ENCODE measurements at places on chromosomes 11 and 22.
A peak's percentile ranks its signal among the peaks of the same experiment; 100 is the strongest.

DNA sequence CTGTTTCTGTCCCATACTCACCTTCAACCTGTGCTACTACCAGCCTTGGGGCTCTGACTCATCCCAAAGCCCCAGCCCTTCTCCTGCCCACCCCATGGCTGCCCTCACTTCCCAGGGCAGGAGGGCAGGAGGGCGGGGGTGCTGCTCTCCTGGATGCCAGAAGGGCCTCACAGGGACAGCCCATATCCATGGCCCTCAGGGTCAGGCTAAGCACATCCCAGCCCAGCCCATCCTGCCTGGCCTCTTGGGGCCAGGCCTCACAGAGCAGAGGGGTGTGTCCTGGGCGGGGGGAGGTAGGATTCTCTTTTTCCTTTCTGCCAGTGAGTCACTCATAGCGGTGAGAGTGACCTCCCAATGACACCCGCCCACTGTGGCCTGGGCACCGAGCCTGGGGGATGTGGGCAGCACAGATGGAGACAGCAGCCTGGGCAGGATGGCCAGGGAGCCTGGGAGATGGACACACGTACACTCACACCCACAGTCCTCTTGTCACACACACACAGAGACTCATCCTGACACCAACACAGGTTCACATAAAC lies 2.4 kb downstream of the LTBP3 start:
- H3K27ac ChIP-seq: peak overlapping the region; percentile 75
- peak overlapping the region; percentile 82 for H3K4me3 ChIP-seq
- H3K27me3 ChIP-seq: no peaks in the 10 kb centered on the region
- H3K4me1 ChIP-seq: peaks cover 58% of the 10 kb centered on the region
- peaks cover 29% of the 10 kb centered on the region for H3K36me3 ChIP-seq

GRCh38 chr11:95910638-95911368 lies 13.1 kb downstream of the MTMR2 start:
- no peak overlapping the region for H3K4me3 ChIP-seq
- H3K4me1 ChIP-seq: peaks cover 22% of the 10 kb centered on the region
- no peak for ATAC-seq
- no peak overlapping the region for H3K27ac ChIP-seq
- peaks cover 8% of the 10 kb centered on the region for H3K36me3 ChIP-seq

DNA sequence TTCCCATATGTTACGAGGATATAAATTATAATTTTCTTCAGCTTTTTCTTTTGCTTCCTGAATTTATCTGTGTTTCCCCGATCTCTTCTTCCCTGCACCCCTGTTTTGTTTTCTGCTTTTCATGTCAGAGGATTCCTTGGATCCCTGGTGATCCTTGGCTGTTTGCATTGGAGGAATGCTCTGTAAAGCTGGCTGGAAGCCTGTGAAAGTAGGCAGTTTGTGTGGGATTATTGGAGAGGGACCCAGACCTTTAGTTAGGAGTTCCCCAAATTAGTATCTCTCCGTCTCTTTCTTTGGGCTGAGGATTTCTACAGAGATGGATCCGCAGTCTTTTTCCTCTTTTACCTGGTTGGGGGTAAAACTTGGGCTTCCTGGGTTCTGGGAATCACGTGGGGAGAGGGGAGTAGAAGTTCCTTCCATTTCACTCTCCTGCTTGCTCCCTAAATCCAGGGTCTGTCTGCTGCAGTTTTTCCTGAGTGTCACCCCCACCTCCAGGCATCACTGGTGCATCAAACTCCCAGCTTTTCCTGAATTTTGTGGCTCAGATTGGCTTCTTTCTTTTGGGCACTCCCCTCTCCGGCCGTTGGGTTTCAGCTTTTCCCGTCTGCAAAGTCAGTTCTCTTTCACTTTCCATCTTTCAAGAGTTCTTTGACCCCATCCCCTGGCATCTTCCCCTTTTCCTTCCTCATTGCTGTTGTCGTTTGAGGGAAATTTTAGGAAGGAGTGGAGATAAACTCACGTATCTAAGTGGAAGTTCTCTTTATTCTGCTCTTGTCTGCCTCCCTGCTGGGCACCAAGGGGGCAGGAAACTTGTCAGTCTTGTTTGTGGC lies 79.1 kb upstream of the ALX4 start:
- no peak overlapping the region for H3K4me3 ChIP-seq
- H3K27ac ChIP-seq: no peak overlapping the region
- peaks cover 33% of the 10 kb centered on the region for H3K27me3 ChIP-seq
- no peaks in the 10 kb centered on the region for H3K4me1 ChIP-seq
- no peak for ATAC-seq

GRCh38 chr22:35170716-35171697 lies 86.3 kb upstream of the HMGXB4 start:
- H3K36me3 ChIP-seq: no peaks in the 10 kb centered on the region
- no peak overlapping the region for H3K4me3 ChIP-seq
- peaks cover 20% of the 10 kb centered on the region for H3K27me3 ChIP-seq
- no peaks in the 10 kb centered on the region for H3K4me1 ChIP-seq

GRCh38 chr11:15707971-15708370 lies 593.2 kb downstream of the INSC start:
- H3K36me3 ChIP-seq: no peaks in the 10 kb centered on the region
- H3K4me3 ChIP-seq: no peak overlapping the region
- ATAC-seq: no peak
- peaks cover 5% of the 10 kb centered on the region for H3K27me3 ChIP-seq
- no peak overlapping the region for H3K27ac ChIP-seq
- no peaks in the 10 kb centered on the region for H3K4me1 ChIP-seq

DNA sequence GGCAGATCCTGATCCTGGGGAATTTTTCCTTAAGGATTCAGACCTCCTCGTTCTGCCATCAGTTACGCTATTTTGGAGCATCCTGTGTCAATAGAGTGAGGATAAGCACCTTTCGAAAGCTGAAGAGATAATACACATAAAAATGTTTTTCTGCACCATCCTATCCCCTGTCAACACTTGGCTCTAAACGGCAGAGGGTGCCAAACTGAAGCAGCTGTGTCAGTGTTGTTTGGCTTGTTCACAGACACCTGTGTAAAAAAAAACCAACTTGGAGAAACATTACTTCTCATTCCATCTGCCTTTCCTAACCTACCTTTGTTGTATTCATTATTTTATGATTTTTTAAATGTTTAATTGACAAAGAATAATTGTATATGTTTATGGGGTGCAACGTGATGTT lies 417.0 kb upstream of the DDI1 start:
- H3K36me3 ChIP-seq: no peaks in the 10 kb centered on the region
- no peaks in the 10 kb centered on the region for H3K4me1 ChIP-seq
- ATAC-seq: no peak
- peaks cover 8% of the 10 kb centered on the region for H3K27me3 ChIP-seq

DNA sequence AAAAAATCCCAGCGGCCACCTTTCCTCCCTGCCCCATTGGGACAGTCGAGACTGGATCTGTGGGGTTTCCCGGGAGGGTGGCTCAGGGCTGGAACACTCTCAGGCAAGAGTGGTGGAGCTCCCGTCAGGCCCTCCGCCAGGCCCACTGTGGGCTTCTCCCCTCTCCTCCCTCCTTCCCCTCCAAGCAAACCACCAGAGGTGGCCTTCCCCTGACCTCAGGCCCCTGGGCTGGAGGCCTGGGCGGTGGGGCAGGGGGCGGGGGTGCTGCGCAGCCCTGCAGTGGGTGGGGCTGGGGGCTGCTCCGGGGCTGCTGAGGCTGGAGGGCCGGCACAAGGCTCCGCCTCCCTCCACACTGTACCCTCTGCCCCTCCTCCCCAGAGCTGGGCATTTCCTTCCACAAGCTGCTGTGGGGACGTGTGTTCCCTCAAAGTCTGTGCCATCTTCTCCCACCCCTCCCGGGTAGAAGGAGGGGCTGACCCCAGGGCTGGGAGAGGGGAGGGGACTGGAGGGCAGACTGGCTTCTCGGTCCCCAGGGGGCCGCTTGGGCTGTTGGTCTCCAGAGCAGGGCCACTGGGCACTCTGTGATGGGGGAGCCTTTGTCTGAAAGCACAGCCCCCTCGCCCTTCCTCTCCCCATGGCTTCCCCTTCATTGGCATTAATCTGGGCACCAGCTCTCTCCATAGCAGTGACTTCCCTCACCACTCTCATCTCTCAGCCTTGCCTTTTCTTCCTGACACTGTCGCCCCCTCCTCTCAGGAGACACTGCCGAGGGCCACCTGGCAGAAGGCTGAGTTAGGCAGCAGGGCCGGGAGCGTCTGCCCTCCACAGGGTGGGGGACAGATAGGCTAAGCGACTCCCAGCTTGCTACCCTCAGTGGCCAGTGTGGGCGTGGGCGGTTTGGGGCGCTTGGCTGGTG lies 7.1 kb downstream of the RCOR2 start:
- H3K4me1 ChIP-seq: no peaks in the 10 kb centered on the region
- no peak overlapping the region for H3K27ac ChIP-seq
- H3K36me3 ChIP-seq: peaks cover 51% of the 10 kb centered on the region
- no peak for ATAC-seq
- no peaks in the 10 kb centered on the region for H3K27me3 ChIP-seq

- no peaks in the 10 kb centered on the region for H3K36me3 ChIP-seq
- peaks cover 7% of the 10 kb centered on the region for H3K27me3 ChIP-seq
- H3K4me1 ChIP-seq: no peaks in the 10 kb centered on the region
- no peak overlapping the region for H3K27ac ChIP-seq
- no peak overlapping the region for H3K4me3 ChIP-seq
Observed at GRCh38 chr22:27774200-27774599, 27.4 kb downstream of the MN1 start.

DNA sequence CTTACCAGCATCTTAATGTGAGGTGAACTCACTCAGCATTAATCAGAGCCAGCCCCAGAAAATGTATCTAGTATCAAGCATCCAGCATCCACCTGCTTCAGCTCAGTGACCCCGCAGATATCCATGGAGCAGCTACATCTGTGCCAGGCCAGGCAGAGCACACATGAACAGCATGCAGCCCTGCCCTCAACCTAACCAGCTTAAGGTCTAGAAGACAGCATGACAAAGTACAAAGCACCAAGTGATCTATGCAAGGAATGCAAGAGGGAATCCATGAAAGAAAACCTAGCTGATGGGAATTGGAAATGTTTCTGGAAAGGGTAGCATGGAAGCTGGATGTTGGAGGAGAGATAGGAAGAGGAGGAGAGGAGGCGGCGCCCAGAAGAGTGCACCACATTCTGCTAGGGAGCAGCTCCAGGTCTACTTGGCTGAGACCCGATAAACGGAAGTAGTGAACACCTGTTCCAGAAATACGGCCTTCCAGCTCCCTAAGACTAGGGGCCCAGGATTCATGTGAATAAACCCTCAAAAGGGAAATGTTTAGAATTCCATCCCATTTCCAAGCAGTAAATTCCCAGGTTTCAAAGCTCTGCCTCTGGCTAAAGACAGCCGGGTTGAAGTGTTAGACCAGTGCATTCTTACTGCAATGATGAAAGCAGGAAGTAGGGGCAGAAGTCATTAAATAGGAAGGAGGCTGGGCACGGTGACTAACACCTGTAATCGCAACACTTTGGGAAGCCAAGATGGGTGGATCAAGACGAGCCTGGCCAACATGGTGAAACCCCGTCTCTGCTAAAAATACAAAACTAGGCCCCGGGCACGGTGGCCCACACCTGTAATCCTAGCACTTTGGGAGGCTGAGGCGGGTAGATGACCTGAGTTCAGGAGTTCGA lies 23.5 kb upstream of the L3MBTL2 start:
- no peak overlapping the region for H3K27ac ChIP-seq
- H3K36me3 ChIP-seq: peaks cover 38% of the 10 kb centered on the region
- no peaks in the 10 kb centered on the region for H3K27me3 ChIP-seq
- no peak overlapping the region for H3K4me3 ChIP-seq
- no peak for ATAC-seq

- ATAC-seq: no peak
- H3K36me3 ChIP-seq: peaks cover 46% of the 10 kb centered on the region
- H3K4me3 ChIP-seq: no peak overlapping the region
Observed at GRCh38 chr11:72844356-72844755, 30.1 kb downstream of the ATG16L2 start.

- no peaks in the 10 kb centered on the region for H3K4me1 ChIP-seq
- ATAC-seq: no peak
- no peaks in the 10 kb centered on the region for H3K27me3 ChIP-seq
- H3K27ac ChIP-seq: no peak overlapping the region
Observed at GRCh38 chr22:17419348-17419747, 50.1 kb downstream of the CECR2 start.

GRCh38 chr11:115643549-115644270 lies 139.5 kb upstream of the CADM1 start:
- H3K27ac ChIP-seq: no peak overlapping the region
- H3K4me3 ChIP-seq: no peak overlapping the region
- H3K4me1 ChIP-seq: no peaks in the 10 kb centered on the region
- no peak for ATAC-seq
- H3K27me3 ChIP-seq: peaks cover 3% of the 10 kb centered on the region

DNA sequence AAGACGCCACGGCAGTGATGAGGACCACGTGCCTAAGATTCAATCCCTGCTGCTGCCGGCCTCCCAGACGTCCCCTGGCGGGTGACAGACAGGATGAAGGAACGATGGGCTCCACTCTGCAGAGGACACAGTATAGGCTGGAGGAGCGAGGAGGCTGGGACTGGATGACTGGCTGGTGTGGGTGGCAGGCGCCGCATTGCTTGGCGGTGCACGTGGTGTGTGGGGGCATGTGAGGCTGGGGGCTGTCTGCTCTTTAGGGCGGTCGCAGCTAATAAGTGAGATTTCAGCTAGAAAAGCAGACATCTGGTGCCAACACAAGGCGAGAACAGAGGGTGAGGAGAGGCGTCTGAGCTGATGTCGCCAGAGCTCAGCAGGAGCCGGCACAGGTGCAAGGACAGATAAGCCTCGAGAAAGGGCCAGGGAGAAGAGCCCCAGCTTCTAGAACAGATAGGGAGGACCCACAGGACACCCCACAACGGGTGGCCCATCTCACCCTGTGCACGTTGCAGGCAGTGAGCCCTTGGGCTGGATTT lies 33.2 kb downstream of the TSPAN4 start:
- H3K4me3 ChIP-seq: no peak overlapping the region
- H3K27ac ChIP-seq: no peak overlapping the region
- peaks cover 6% of the 10 kb centered on the region for H3K4me1 ChIP-seq
- H3K36me3 ChIP-seq: peaks cover 35% of the 10 kb centered on the region
- no peaks in the 10 kb centered on the region for H3K27me3 ChIP-seq

DNA sequence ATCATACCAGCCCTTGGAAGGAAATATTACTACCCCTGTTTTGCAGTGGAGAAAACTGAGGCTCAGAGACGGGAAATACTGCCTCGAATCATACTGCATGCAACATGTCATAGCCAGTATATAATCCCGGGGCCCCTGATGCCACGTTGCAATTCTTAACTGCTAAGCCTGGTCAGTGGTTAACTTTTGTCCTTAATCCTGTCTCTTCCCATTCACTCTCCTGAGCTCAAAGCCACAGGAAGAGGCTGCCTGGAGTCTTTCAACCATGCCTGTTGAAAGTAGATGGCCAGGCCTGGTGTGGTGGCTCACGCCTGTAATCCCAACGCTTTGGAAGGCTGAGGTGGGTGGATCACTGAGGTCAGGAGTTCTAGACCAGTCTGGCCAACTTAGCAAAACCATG lies 166.6 kb downstream of the MIAT start:
- H3K36me3 ChIP-seq: no peaks in the 10 kb centered on the region
- H3K27me3 ChIP-seq: no peaks in the 10 kb centered on the region
- no peak for ATAC-seq
- H3K27ac ChIP-seq: no peak overlapping the region

DNA sequence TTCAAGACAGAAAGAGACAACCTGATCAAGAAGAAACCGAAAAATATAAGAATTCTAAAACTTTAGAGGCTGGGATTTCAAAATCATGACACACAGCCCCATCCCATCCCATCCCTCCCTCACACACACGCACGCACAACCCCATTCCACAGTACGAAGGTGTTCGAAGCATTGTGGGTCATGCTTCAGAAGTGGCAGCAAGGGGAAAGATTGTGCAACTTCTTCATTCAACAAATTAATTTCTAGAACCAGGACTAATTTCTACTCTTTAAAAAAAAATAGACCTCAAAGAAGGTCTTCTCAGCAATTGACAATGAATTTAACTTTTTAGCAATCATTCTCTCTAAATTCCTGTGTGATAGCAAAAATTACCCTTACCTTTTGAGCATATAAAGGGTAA lies 867 bp downstream of the SPA17 start:
- no peak for ATAC-seq
- H3K4me1 ChIP-seq: peaks cover 11% of the 10 kb centered on the region
- peaks cover 7% of the 10 kb centered on the region for H3K36me3 ChIP-seq
- peak overlapping the region; percentile 96 for H3K27ac ChIP-seq

All from activated T-helper 17 cell treated with anti-CD3 and anti-CD28 coated beads, Interleukin-2, amount 50 U/mL, for 72 hours (primary cell).